Activated CD4-positive, alpha-beta T cell treated with anti-CD3 and anti-CD28 coated beads, Interleukin-2, amount 10 ng/mL, durations not matched to agents 7 days and 5 days (primary cell): ENCODE measurements at places on chromosomes 12 and 14. TPM values are rescaled to one million over a fixed set of nuclear protein-coding genes. Genes with fewer than 3 reads are reported as not detected.

Gene C12orf54
- total RNA-seq, result not detected

Gene GPR84
- total RNA-seq, result 0.15 TPM

DNA sequence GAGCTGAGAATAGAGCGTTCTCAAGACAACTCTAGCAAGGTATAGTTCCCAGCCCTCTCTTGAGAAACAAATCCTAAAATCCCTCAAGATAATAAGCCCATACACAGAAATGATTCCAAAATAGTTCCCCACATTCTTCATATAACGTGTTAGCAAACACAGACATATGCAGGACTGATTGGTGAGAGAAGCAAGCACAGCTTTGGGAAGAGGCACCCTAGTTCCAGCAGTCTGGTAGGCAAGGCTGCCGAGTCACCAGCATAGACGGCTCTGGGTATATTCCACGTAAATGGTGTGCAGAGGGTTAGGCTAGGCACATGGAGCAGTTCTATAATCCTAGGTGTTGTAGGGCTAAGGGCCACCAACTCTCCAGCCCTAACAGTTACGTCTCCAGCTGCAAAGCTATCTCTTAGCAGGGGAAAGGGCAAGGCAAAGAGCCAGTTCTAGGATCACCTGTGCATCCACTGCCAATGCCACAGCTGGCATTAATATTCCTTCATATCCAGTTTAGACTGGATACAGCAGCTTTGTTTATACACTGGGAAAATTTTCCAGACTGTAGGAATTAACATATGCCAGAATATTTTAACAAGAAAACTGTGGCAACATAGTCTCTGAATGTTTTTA, 52.9 kb downstream of the SH2B3 start:
- H3K4me3 ChIP-seq, result no peak overlapping the region
- H3K27me3 ChIP-seq, result no peaks in the 10 kb centered on the region
- no peak for DNase-seq

GRCh38 chr12:116059904-116060303, 217.6 kb downstream of the MED13L start:
- H3K27ac ChIP-seq, result peak overlapping the region; percentile 91
- H3K36me3 ChIP-seq, result no peaks in the 10 kb centered on the region
- H3K27me3 ChIP-seq, result no peaks in the 10 kb centered on the region
- no peak overlapping the region for H3K4me3 ChIP-seq
- DNase-seq, result no peak

DNA sequence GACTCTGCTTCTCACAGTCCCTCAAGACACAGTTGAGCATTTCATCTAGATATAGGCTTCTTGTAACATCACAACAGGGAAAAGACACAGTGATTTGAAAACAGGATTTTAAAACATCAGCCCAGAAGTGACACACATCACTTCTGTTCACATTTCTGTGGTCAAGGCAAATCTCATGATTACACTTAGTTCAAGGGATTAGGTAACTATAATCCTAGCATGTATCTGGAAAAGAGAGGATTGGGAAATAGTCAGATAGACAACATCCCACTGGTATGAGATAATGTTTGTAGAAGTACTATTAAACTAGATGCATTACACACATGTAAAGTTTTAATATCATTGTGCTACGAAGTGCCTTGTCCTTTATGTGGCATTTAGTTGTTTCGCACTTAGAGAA, 252.6 kb upstream of the PRKD1 start:
- no peaks in the 10 kb centered on the region for H3K4me1 ChIP-seq
- H3K4me3 ChIP-seq, result no peak overlapping the region
- H3K27ac ChIP-seq, result no peak overlapping the region
- H3K27me3 ChIP-seq, result no peaks in the 10 kb centered on the region
- H3K36me3 ChIP-seq, result no peaks in the 10 kb centered on the region

Gene SLCO1C1
- total RNA-seq, result not detected

Gene TAS2R42
- total RNA-seq, result not detected

Gene TMEM30B
- 0.42 TPM for total RNA-seq

DNA sequence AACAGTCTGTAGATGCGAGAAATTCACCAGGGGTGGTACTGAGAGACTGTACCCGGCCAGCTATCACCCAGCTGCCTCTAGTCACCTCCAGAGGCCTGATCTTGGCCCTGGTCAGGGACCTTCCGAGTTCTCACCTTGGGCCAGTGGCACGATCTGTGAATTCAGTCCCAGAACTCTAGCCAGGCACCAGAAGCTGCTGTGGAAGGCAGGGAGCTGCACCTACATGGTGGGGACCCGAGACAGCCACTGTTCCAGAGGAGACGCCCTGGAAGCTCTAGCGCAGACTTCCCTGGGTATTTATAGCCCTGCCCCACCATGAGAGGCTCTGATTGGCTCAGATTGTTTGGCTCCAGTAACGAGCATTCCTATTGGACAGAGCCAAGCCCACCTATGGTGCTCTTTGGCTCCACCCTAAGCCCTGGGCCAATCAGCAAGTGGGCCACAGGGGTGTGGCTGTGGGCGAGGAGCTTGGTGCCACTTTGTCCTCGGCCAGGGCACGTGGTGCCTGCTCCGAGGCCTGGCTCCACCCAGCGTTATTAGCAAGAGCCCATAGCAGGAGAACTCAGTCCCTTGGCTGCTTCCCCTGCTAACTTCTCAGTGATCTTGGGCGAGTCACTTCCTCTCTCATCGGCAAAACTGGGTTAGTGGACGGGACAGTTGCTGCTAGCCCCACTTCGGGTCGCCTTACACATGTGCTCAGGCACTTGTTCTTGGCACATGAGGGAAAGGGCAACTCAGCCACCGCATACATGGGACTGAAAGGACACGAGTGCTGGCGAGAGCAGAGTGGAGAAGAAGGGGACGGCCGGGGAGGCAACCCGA, 89.0 kb upstream of the BCL11B start:
- no peak for DNase-seq
- H3K4me3 ChIP-seq, result no peak overlapping the region
- no peaks in the 10 kb centered on the region for H3K27me3 ChIP-seq
- H3K36me3 ChIP-seq, result no peaks in the 10 kb centered on the region
- H3K27ac ChIP-seq, result no peak overlapping the region
- H3K4me1 ChIP-seq, result no peaks in the 10 kb centered on the region

Gene MIPOL1
- not detected for total RNA-seq

- no peak overlapping the region for H3K4me3 ChIP-seq
- H3K27me3 ChIP-seq, result no peaks in the 10 kb centered on the region
- no peaks in the 10 kb centered on the region for H3K36me3 ChIP-seq
- H3K4me1 ChIP-seq, result no peaks in the 10 kb centered on the region
Measured at GRCh38 chr14:54121466-54122027, 164.9 kb upstream of the BMP4 start.

DNA sequence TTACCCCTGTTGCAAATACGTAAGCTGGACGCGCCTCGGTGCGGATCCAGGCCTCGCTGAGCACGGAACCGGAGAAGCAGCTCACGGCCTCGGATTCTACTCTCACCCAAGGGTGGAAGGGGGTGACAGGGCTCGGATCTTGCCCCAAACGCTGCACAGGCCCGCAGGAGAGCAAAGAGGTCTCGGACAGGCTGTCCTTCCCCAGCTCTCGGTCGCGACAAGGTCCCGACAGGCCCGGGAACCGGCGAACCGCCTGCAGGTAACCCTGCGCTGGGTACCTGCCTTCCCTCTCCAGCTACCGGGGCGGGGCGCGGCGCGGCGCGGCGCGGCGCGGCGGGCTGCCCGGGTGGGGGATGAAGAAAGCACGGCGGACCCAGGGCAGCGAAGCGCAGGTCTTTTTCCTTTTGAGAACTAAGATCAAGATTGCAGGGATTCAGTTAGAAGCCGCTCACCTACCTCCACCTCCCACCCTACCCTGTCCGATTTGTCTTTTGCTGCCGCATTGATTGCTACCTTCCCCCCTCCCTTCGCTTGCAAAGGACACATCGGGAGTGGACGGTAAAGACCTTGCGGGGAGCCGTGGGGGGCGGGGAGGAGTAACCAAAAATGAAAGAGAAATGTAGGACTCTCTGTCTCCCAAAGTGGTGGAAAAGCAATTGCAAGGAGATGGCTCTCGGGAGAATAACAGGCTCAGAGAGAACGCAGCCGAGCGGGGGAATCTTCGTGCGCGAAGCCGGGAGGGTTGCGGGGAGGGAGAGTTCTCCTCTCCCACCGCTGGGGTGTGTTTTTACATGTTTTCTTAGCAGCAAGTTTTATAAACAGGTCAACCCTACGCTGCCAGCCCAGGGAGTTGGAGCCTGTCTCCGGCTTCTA, 8.4 kb upstream of the TBX3 start:
- DNase-seq, result no peak
- no peaks in the 10 kb centered on the region for H3K4me1 ChIP-seq
- no peak overlapping the region for H3K27ac ChIP-seq

- H3K36me3 ChIP-seq, result no peaks in the 10 kb centered on the region
- peaks cover 14% of the 10 kb centered on the region for H3K4me1 ChIP-seq
- no peak for DNase-seq
- no peak overlapping the region for H3K27ac ChIP-seq
- no peak overlapping the region for H3K4me3 ChIP-seq
- peaks cover 29% of the 10 kb centered on the region for H3K27me3 ChIP-seq
Measured at GRCh38 chr12:5047729-5048128, 4.0 kb downstream of the KCNA5 start.

DNA sequence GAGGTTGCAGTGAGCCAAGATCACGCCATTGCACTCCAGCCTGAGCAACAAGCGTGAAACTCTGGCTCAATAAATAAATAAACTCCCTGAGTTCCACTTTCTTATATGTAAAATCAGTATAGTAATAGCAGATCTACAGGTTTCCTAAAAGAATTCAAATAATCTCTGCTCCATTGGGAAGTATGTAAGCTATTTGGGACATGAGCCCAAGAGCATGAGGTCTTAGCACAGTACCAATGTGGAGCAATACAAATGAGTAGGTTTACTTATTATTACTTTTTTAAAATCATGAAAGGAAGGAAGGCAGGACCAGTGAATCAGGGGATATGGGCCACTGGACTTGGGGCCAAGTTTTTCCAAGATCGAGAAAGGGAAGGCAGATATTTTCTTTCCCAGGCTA, 216.9 kb upstream of the DIO2 start:
- no peaks in the 10 kb centered on the region for H3K27me3 ChIP-seq
- H3K4me3 ChIP-seq, result no peak overlapping the region
- no peaks in the 10 kb centered on the region for H3K36me3 ChIP-seq
- H3K27ac ChIP-seq, result no peak overlapping the region
- no peak for DNase-seq

Gene LRRC74A
- total RNA-seq, result not detected

Gene DEPDC4
- total RNA-seq, result 2.1 TPM

Gene CMKLR1
- not detected for total RNA-seq

DNA sequence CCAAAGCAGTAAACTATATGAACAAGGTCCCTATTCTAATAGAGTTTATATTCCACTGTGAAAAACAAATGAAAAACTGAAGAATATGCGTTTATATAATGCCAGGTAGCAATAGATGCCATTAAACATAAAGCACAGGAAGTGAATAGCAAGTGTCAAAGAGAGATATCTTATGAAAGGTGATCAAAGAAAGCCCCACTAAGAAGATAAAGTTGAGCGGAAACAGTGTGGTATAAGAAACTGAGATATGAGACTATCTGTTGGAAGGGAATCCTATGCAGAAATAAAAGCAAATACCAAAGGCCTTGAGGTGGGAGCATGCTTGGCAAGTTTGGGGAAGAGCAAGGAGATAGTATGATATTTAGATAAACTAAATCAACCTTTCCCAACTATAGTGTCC, 123.1 kb upstream of the FAR2 start:
- no peak for DNase-seq
- H3K4me3 ChIP-seq, result no peak overlapping the region
- no peaks in the 10 kb centered on the region for H3K36me3 ChIP-seq
- peaks cover 11% of the 10 kb centered on the region for H3K27me3 ChIP-seq
- H3K27ac ChIP-seq, result no peak overlapping the region
- H3K4me1 ChIP-seq, result peaks cover 9% of the 10 kb centered on the region

DNA sequence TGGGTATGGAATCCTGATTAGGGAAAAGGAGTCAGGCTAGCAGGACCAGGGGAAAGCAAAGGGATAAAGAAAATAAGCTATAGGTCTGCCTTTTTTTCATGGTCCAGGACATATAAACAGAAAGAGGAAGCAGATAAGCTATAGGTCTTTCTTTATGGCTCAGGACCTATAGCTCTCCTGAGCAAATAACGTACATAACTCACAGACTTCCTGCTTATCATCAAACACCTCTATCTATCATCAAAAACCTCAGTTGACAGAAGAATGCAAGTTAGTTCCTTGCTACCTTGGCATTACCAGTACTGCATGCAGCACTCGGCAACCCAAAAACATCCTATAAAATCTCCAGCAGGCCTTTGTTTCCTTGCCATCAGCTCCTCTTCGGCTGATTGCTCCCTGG, 238.7 kb upstream of the OR4E1 start:
- peaks cover 51% of the 10 kb centered on the region for H3K4me1 ChIP-seq
- no peaks in the 10 kb centered on the region for H3K36me3 ChIP-seq
- peaks cover 4% of the 10 kb centered on the region for H3K27me3 ChIP-seq

DNA sequence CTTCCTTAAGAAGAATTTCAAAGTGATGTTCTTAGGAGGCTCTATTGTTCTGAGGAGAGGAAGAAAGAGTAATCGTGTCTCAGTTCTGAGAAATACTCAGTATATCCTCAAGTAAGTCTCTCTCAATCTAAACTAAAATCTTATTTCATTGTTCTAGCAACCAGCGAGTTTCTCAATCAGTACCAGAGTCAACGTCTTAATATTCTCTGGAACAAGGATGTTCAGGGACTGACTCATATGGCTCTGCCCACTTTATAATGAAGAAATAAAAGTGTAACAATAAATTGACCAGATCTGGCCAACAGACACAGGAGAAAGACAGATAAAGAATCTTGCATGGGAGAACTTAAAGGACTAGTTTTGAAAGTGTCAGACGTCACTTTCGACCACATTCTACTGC, 469.8 kb upstream of the FLRT2 start:
- no peaks in the 10 kb centered on the region for H3K36me3 ChIP-seq
- no peak for DNase-seq
- H3K4me3 ChIP-seq, result no peak overlapping the region
- H3K27ac ChIP-seq, result no peak overlapping the region
- no peaks in the 10 kb centered on the region for H3K4me1 ChIP-seq

GRCh38 chr12:19474147-19474546, 34.9 kb downstream of the AEBP2 start:
- peaks cover 23% of the 10 kb centered on the region for H3K4me1 ChIP-seq
- H3K27ac ChIP-seq, result no peak overlapping the region
- DNase-seq, result no peak
- peaks cover 80% of the 10 kb centered on the region for H3K36me3 ChIP-seq

Gene HCAR2
- total RNA-seq, result not detected

DNA sequence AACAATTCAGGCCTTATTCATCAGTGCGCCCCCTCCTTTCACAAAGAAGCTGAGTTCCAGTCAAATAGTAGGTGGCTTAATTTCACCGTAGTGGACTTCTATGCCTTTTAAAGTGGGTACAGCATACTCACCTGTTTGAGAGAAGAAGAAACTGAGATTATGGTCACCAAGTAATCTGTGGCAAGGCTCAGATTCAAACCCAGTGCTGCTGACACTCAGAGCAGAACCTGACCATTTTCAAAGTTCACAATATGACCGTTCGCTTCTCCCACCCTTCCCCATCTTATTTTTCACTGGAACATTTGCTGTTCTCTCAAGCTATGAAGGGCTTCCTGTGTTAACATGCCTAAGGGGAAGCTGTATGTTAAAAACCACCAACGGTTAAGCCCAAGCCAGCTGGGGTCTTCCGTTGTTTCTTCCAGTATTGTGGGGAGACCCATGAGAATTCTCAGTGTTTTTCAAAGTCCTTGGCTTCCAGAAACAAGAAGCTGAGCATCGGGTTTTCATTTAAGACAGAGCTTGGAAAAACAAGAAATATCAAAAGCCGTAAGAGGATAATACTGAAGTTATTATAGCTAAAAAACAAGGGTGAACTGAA, 6.1 kb upstream of the PSMA6 start:
- peak overlapping the region; percentile 85 for H3K27ac ChIP-seq
- H3K4me3 ChIP-seq, result no peak overlapping the region
